Endothelial cell of umbilical vein (primary cell): ENCODE measurements at places on chromosomes 12 and 14. TPM values are rescaled to one million over a fixed set of nuclear protein-coding genes. Genes with fewer than 3 reads are reported as not detected.

- DNase-seq: peak; percentile 37
Observed at GRCh38 chr14:55180434-55180833, 11.0 kb downstream of the DLGAP5 start.

DNA sequence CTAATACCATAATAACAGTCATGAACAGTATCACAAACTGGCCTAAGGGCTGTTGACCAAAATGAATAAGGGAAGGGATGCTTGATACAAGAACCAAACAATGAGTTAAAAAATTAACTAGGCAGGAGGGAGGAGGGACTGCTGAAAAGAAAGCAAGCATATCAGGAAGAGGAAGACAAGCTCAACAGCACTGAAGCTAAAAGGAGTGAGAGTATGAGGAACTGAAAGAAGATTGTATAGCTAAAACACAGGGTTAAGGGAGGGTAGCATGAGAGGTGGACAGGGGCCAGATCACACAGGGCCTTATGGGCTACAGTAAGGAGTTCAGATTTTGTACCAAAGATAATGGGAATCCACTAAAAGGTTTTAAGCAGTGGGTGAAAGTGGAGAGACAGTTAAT is 34.1 kb downstream of the ITGA7 start:
- DNase-seq: no peak

GRCh38 chr12:127667131-127667685 is 599.8 kb upstream of the TMEM132C start:
- no peak for DNase-seq

PZP gene
- total RNA-seq: 0.84 and 0.88 TPM in 2 replicates

- DNase-seq: no peak
Observed at GRCh38 chr12:67939611-67940010, 49.6 kb upstream of the IFNG-AS1 start.

- DNase-seq: no peak
Observed at GRCh38 chr12:98180603-98181002, 334.8 kb upstream of the TMPO start.

DNA sequence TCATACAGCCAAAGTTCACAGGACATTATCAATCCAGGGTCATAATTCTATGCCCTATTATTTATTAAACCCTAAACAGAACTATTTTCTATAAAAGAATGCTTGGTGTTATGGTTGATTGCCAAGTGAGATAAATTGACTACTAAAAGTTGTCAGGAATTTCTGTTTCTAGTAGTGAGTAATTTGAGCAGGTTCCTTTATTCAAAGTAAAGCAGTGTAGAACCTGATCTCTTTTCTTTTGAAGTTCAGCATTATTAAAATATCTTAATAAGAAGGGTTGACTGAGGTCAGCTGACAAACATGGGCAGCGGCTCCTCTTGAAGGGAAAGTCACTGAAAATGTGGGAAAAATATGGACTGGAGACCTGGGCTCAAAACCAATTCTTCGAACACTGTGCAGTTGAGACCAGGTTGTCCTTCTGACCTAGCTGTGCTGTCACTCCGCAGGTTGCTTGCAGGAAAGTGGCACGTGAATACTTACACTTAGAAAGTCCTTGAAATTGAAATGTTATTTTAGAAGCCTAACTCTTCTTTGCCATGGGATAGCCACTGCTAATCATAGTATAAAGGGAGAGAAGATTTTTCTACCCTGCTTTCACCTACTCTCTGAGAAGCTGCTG is 141.0 kb downstream of the RASSF9 start:
- DNase-seq: peak; percentile 8

CFAP73 gene
- total RNA-seq: not detected in 2 replicates

SERPINA4 gene
- not detected in 2 replicates for total RNA-seq

PIWIL1 gene
- total RNA-seq: not detected in 2 replicates

TTC6 gene
- 0.75 TPM in 1 of 2 replicates, not detected in the other for total RNA-seq

DNA sequence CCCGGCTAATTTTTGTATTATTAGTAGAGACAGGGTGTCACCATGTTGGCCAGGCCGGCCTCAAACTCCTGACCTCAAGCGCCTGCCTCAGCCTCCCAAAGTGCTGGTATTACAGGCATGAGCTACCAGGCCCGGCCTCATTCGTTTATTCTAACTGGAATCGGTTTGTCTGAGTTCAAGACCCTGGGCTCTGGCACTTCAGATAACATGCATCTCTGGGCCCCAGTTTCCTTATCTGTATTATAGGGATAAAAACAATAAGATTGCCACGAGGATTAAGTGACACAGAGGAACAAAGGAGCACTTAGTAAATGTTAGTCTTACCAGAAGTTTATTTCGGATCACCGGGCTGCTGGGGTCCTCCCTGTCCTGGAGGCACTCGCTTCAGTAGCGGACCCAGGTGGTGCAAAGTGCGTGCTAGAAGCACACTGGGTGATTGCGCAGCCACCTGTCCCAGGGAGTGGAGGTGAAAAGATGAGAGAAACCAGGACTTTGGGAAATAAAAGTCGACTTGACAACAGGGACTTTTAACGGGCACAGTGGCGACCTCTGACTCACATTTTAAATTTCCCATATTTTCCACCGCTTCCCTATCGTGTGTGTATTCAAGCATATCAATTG is 37.5 kb downstream of the ACACB start:
- DNase-seq: peak; percentile 28

GRCh38 chr12:30457621-30458289 is 237.9 kb downstream of the IPO8 start:
- DNase-seq: peak; percentile 75

GRCh38 chr12:28457785-28458184 is 267.5 kb downstream of the CCDC91 start:
- DNase-seq: no peak

EPYC gene
- total RNA-seq: not detected in 2 replicates

KRT1 gene
- total RNA-seq: not detected in 2 replicates

DNA sequence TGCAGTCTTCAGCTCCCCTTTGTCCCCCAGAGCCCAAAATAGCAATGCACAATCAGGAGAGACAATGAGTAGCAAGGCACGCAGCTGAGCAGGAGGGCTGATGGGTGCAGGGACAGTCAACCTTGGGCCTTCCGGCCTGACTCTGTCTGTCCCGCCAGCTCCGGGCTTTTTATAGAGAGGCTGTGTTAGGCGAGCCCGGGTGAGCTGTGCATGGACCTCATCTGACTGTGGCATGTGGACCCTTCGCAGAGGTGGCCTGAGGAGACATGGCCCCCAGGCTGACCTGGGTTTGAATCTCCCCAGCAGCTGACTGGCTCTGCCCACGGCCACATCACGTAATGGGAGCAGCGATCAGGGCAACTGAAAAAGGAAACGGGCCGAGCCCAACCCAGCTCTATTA is 177.9 kb downstream of the TSPAN9 start:
- DNase-seq: no peak

TXNDC16 gene
- 4.5 and 4.8 TPM in 2 replicates for total RNA-seq

- DNase-seq: no peak
Observed at GRCh38 chr12:100337727-100338126, 19.1 kb upstream of the SLC17A8 start.

DNA sequence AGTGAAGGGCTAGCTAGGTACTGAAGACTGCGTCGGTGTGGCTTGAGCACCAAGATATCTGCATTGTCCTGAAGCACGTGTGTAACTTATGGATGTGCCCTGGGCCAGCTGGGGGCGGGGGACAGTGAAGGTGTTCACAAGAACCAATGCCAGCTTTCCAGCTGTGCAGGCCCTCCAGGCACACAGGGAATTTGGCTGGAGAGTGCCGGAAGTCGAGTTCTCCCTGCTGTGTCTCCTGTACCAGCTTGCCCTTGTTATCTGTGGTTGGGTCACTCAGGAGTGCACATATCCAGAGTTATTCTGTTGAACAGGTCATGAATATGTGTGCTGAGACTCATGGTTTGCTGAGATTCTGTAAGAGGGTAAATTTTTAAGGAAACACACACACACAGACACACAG is 75.9 kb upstream of the CRY1 start:
- no peak for DNase-seq

SYCP3 gene
- 0.25 and 0.29 TPM in 2 replicates for total RNA-seq

GRCh38 chr14:101789222-101789621 is 27.7 kb downstream of the PPP2R5C start:
- no peak for DNase-seq

DNA sequence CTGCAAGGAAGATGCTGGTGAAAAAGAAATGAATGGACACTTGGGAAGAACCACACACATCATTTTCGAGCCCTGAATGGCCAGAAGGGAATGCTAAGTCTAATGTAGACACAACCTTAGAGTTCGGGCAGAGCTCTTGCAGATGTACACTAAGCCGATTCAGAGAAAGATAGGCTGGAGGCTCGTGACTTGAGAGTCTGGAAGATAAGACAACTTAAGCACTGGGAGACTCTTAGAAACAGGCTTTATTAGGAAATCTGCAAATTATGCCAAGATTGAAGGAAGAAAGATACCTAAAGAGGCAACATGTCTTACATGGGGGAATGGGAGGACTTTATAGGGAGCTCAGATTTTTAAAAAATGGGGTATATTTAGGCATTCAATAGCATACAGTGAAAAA is 13.5 kb downstream of the TBPL2 start:
- no peak for DNase-seq

DNA sequence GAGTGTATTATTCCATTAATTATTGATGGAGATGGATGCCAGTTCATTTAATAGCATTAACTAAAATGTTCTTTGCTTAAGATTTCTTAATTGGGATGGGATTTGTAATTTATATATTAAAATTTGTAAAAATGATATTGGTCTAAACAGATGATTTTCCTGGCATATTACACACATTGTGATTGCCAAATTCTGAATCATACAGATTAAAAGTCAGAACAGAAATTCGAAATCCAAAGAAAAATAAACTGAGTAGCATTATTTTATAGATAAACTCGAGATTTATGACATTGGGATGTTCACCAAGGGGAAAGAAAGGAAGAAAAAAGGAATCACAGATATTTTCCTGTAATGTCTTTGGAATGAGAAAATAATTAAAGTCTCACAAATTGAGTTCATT is 481.1 kb downstream of the CCER1 start:
- DNase-seq: no peak

- no peak for DNase-seq
Observed at GRCh38 chr12:108820707-108821406, 36.5 kb downstream of the SSH1 start.

DNA sequence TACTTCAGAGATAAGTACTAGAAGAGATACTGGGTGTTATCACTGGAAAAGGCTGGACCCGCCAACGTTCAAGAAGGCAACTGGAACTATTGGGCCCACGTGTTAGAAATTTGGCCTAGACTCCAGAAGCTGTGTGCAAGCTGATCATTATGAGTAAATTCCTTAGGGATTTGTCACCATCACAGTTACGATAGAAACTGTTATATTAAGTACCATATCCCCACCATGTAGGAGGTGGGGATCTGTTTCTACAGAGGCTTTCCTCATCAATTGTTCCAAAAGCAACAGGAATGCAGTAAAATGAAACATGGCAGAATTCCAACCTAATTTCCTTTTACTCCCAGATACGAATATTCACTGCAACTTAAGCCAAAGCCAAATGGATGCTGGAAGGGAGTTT is 170.7 kb downstream of the NOVA1 start:
- peak; percentile 58 for DNase-seq

GRCh38 chr14:99209409-99209808 is 62.6 kb downstream of the BCL11B start:
- DNase-seq: no peak

SRGAP1 gene
- total RNA-seq: 10.8 and 16.3 TPM in 2 replicates

DNA sequence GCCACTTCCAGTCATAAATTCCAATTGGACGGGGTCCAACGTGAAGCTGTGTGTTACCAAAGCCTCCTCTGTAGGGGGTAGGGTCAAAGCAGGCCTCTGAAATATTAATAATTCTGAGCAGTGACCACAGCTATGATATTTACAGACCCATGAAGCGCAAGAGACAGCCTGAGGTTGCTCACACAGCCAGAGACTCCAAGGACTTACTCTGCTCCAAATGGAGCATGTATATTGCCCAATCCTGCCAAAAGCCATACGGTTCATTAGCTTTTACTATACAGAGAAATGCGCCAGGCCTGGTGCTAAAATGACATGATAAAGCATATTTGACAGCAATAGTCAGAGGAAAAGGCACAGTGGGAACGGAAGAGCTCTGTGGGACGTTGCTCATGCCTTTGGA is 151.3 kb downstream of the PAH start:
- DNase-seq: no peak

SLC7A8 gene
- total RNA-seq: 1.1 and 1.6 TPM in 2 replicates

DNA sequence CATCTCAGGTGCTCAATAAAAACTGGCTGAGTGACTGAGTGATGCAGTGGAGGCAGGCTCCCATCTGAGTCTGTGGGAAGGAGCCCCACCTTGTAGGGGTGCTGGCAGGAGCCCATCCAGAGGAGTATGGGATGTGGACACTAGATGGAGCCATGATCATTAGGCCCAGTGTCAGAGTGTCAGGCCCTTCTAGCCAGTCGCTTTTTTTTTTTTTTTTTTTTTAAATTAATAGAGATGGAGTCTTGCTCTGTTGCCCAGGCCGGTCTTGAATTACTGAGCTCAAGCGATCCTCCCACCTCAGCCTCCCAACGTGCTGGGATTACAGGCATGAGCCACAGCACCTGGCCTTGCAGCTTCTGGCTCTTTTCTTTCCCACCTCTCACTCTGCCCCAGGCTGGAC is 11.5 kb downstream of the RITA1 start:
- peak; percentile 82 for DNase-seq

- peak; percentile 96 for DNase-seq
Observed at GRCh38 chr12:68406134-68406576, 74.0 kb upstream of the MDM1 start.

DNA sequence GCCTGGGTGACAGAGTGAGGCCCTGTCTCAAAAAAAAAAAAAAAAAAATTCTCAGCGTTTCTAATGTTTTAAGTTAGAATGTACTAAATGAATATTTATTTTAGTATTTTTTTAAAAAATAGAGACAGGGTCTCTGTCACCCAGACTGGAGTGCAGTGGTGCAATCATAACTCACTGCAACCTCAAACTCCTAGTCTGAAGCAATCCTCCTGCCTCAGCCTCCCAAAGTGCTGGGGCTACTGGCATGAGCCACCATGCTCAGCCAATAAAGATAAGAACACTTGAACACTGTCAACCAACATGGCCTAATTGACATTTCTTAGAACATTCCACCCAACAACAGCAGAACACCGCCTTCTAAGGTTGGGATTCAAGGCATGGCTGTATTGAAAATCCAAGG is 5.1 kb upstream of the DYNC1H1 start:
- no peak for DNase-seq

DCN gene
- total RNA-seq: 0.42 TPM in 1 of 2 replicates, not detected in the other

RIMKLB gene
- total RNA-seq: 64.3 and 92.6 TPM in 2 replicates

DNA sequence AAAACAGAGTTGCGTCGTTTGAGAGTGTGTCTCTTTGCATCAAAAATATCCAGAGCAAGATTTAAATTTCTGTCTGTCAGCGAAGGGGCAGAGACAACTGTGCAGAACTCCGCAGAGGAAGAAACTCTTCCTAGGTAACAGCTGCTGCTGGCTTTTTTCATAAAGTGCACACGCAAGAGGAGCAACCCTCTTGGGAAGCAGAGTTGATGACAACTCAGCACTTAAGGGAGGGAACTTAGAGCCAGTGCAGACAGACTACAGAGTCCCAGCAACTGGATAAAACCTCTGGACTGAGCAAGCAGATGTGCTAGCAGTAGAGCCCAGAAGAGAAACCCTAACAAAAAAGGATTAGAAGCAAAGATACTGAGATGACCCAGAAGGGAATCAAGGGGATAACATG is 337.1 kb downstream of the PCNX1 start:
- DNase-seq: no peak
